ENCODE measurements at places on chromosomes 12 and 14. TPM values are rescaled to one million over a fixed set of nuclear protein-coding genes. Genes with fewer than 3 reads are reported as not detected.
A peak's percentile ranks its signal among the peaks of the same experiment; 100 is the strongest.

Gene PEBP1
- total RNA-seq, result 93.7 TPM

Gene SLC7A8
- 0.91 TPM for total RNA-seq

Gene PAWR
- total RNA-seq, result 3.0 TPM

Gene LBHD2
- total RNA-seq, result not detected

Gene GALC
- total RNA-seq, result 25.7 TPM

Gene EIF2S3B
- total RNA-seq, result 0.58 TPM

Gene KRT79
- 0.23 TPM for total RNA-seq

GRCh38 chr12:989751-990660 lies 1.0 kb upstream of the ERC1 start:
- DNase-seq, result peak; percentile 70

GRCh38 chr12:126425264-126425663 lies 1360.0 kb downstream of the AACS start:
- no peak for DNase-seq

- DNase-seq, result peak; percentile 92
Measured at GRCh38 chr12:6426882-6427671, 17.7 kb upstream of the CD27 start.

- DNase-seq, result no peak
Measured at GRCh38 chr14:32497248-32497647, 168.2 kb downstream of the AKAP6 start.

GRCh38 chr12:7289743-7290142 lies 14.1 kb upstream of the ACSM4 start:
- DNase-seq, result no peak

DNA sequence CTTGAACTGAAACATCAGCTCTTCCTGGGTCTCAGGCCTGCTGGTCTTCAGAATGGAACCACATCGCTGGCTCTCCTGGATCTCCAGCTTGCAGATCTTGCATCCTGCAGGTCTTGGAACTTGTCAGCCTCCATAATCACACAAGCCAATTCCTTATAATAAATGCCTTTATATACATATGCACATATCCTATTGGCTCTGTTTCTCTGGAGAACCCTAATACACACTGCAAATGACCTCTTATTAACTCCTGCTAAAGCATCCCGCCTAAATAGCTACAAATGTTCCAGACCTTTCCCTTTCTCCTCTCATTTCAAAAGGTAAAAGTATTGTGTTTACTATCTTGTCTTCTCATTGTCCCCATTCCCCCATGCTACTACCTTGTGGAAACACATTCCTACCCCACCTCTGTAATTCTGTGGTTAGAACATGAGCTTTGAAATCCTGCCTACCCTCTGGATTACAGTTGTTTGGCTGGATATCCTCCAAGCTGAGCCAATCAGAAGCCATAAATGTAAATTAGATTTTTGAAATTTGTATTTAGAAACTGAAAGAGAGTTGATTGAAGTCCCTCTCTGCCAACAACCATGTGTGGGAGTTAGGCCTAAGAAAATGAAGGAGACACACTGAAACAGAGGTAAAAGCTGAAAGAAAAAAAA lies 58.1 kb downstream of the ANKS1B start:
- DNase-seq, result no peak

DNA sequence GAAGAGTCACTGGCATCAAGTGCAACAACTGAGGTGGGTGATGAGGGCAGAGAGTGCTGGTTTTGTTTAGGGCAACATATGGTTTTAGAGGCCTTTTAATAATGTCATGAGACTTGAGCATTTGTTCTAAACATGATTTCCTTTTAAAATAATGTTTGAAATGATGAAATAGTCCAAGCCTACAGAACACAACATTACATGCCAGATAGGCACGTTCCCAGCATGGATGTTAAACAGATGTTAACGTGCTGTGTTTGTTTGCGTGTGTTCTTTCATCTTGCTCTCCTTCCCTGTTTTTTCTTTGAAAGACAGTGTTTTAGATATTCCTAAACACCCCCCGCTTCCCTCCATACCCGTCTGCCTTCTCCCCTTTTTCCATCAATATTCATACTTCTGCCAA lies 82.3 kb downstream of the RGS6 start:
- DNase-seq, result no peak

DNA sequence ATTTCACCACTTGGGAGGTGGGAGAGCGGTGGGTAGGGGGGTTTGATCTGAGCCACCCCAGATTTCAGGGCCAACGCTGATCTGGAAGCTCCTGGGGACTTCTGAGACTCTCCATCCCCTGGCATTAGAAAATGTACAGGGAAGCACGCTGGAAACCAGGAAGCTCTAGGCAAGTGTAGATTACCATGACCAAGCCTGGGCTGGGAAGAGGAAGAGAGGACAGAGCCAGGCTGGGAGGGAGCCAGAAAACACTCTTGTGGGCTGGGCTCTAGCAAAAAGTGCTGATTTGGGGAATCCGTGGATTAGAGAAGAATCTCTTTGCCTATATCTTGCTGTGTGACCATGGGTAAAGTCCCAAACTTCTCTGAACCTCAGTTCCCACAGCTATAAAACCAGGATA lies 236.7 kb downstream of the BCL11B start:
- DNase-seq, result no peak

DNA sequence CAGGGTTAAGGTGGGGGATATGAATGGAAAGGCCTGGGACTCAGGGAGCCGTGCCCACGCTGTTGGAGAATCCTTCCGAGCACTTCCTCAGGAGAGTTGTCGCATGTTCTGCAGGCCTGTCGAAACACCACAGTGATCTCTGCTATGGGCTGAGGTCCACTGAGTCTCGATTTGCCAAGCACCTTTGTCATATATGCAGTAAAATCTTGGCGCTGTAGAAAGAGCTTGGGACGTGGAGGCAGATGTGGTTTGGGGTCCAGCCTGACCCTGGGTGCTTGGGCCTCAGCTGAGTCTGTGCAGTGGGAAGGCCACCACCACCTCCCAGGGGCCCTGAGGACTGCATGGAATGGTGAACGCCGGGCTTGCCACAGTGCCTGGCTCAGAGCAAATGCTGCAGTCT lies 32.9 kb downstream of the C14orf132 start:
- no peak for DNase-seq

DNA sequence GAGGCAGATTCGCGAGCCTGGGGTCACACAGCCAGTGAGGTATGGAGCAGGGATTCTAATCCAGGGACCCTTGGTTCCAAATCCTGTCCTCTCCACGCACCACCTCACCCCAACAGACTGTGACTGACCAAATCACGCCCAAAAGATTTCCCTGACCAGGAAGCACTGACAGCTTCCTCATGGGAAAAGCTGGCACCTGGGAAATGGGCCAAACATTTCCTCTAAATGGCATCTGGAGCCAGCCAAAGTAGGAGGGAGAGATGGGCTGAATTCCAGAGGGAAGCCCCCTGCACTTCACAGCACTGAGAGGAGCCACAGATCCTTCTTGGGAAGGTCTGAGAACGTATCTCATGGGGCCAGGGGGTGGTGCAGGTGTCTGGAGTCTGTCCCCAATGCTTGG lies 28.8 kb downstream of the CCDC92 start:
- no peak for DNase-seq

DNA sequence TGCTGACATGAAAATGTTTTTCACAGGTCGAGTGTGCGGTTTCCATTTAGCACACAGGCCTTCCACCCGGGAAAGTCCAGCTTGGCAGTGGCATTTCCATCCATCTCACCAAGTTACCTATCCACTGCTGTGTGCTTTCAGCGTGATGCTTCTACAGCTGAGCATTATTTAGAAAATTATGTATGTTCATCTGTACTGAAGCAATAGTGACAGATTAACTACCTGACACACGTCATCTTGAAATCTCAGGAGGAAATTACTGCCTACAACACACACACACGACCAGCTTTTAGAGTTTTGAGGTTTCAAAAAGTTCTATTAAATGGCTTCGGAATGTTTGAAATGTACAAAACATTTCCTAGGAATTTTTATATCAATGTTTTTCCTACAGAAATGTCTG lies 39.4 kb downstream of the IFNG-AS1 start:
- no peak for DNase-seq

DNA sequence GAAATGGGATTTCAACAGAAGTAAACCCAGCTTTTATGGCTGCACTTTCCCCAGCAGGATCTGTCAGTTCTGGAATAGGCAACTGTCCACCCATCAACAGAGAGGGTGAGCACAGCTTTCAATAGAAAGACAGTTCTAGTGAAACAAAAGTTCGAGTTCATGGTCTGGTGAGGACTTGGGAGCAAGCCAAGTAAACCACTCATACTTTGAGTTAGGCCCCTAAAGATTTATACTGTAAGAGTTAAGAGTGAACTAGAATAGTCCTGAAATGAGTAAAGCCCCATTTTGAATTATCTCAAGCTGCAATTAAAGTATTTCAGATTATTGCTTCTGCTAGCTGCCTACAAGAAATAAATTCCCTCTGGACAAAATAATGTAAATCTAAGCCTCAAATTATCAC lies 82.6 kb downstream of the METTL25 start:
- DNase-seq, result no peak

DNA sequence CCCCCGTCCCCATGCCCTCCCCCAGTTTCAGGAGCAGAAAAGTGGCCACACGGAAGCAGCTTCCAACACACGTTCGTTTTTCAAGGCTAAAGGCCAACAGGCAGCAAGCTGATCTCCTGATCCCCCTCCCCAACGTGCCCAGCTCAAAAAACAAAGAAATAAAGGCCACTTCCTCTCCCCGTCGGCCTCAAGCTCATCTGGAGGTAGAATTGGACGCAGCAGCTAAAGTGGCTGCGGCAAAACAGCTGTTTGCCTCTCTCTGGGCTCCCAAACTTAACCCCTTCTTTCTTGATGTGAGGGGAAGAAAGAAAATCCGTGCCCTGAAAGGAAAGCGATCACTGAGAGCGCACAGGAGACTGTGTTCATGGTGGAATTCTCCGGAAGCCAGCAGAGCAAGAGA lies 66.3 kb downstream of the SCARB1 start:
- no peak for DNase-seq

DNA sequence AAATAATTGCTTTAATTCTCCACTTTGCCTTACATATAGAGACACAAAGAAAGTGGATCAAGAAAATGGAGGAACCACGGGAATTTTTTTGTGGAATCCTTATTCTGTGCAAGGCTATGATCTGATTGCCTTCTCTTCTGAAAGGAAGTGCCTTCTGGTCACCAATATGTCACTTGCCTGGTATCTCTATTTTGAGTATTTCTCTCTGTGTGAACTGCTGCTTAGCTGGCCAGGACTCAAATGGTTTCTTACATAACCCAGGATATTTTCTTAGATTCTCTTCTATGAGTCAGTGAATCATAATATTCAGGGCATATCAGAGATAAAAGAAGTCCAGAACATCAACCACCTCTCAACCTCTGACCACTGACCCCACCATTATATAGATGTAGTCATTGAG lies 156.1 kb downstream of the DIO2 start:
- no peak for DNase-seq

- DNase-seq, result no peak
Measured at GRCh38 chr12:102685841-102686240, 205.5 kb upstream of the IGF1 start.

GRCh38 chr14:80100681-80101080 lies 110.6 kb downstream of the DIO2 start:
- no peak for DNase-seq

GRCh38 chr14:53103636-53104340 lies 49.3 kb downstream of the DDHD1 start:
- DNase-seq, result no peak

DNA sequence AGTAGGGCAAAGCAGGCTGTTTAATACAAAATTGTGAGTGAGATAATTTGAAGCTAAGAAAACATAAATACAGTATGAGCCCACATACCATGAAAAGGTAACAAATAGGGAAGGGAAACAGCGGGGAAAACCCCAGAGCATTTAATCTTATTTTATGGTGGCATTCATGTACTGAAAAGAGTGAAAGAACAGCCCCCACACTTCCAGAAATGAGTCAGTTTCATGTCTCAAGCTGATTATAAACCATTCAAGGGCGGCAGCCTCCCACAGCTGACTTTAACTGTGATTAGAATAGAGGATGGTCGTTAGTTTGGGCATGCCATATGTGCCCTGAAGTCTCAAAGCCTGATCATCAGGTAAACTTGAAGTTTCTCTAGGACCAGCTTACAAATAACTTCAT lies 64.5 kb downstream of the FOXG1 start:
- DNase-seq, result no peak

GRCh38 chr12:51848841-51849735 lies 570 bp upstream of the FIGNL2 start:
- no peak for DNase-seq

DNA sequence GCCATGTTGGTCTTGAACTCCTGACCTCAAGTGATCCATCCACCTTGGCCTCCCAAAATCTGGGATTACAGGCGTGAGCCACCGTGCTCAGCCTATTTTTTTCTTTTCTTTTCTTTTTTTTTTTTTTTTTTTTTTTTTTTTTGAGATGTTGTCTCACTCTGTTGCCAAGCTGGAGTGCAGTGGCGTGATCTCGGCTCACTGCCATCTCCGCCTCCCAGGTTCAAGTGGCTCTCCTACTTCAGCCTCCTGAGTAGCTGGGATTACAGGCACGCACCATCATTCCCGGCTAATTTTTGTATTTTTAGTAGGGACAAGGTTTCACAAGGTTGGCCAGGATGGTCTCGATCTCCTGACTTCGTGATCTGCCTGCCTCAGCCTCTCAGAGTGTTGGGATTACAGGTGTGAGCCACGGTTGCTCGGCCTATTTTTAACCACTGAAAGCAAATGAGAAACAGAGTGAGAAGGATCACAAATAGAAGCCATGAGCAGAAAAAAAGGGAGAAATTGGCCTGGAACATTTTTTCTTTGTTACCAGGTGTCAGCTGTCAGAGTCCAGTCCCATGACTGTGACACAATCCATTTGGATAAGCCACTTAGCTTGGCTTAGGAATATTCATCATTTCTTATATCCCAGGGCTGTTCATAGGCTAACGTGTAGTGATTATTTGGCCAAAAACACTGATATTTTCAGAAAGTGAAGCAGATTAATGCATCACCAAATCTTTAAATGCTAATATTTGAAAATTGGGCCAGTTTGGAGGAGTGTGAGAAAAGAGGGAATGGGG lies 7.9 kb upstream of the NFKBIA start:
- no peak for DNase-seq

DNA sequence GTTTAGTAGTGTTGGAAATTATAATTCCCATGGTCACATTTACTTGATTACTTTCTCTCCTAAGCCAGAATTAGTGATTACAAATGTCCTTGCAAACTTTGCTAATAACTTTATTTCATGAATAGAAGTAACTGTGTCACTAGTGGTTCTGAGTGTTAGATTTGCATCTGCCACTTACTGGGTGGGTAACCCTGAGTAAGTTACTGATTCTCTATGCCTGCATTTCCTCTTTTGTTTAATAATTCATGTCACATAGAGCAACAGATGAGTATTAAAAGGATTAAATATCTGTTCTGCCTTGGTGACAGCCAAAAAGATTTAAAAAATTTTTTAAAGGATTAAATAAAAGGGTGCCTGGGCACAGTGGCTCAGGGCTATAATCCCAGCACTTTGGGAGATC lies 78.6 kb downstream of the BHLHE41 start:
- no peak for DNase-seq

DNA sequence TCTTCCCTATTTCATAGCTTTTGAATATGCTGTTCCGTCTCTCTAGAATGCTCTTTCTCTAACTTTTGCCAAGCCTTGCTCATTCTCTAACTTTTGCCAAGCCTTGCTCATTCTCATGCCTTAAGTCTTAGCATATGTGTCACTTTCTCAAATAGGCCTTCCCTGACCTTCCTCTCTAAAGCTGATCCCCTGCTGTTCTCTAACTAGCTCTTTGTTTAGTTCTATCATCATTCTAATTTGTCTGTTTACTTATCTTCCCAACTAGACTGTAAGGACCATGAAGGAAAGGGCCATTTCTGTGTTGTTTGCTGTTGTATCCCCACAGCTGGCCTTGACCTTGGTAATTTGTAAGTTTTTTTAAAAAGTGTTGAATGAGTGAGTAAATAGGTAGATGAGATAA lies 71.1 kb downstream of the ZNF641 start:
- DNase-seq, result no peak

- DNase-seq, result no peak
Measured at GRCh38 chr14:105532735-105533141, 6.4 kb downstream of the TMEM121 start.
